Mesenteric fat pad (tissue), 1 donor: ENCODE measurements at places on chromosomes 13 and 19. TPM values are rescaled to one million over a fixed set of nuclear protein-coding genes. Genes with fewer than 3 reads are reported as not detected.

The SULT2A1 gene
- total RNA-seq: not detected

The C1QTNF9 gene
- 1.0 TPM for total RNA-seq

The KL gene
- 4.4 TPM for total RNA-seq

The CEACAM4 gene
- 6.0 TPM for total RNA-seq

The FXYD3 gene
- total RNA-seq: 1.3 TPM

The KIR2DL1 gene
- total RNA-seq: not detected

The SMIM44 gene
- not detected for total RNA-seq

The LPAR6 gene
- 36.6 TPM for total RNA-seq

The TJP3 gene
- 0.39 TPM for total RNA-seq

The RUBCNL gene
- total RNA-seq: 6.7 TPM

The MAP2K2 gene
- 110 TPM for total RNA-seq

The SDHAF1 gene
- 8.2 TPM for total RNA-seq

The ZNF429 gene
- total RNA-seq: 7.0 TPM

The FGF14 gene
- 3.1 TPM for total RNA-seq

The LMTK3 gene
- total RNA-seq: 0.45 TPM

The PROZ gene
- not detected for total RNA-seq

The SHISA7 gene
- not detected for total RNA-seq

The FCAR gene
- total RNA-seq: 16.3 TPM

The SGCG gene
- total RNA-seq: 2.9 TPM

The RPL18 gene
- total RNA-seq: 876 TPM

The CGB1 gene
- not detected for total RNA-seq

The CEBPA gene
- total RNA-seq: 263 TPM

The JUND gene
- total RNA-seq: 320 TPM

The FAM98C gene
- 11.8 TPM for total RNA-seq

The LGALS7 gene
- not detected for total RNA-seq

The ZNF492 gene
- total RNA-seq: 0.29 TPM

The CD37 gene
- total RNA-seq: 32.1 TPM

The IGFL1 gene
- not detected for total RNA-seq

The CGB2 gene
- total RNA-seq: not detected

The PTH2 gene
- total RNA-seq: not detected

The CPB2 gene
- total RNA-seq: not detected

The KLK15 gene
- not detected for total RNA-seq

The RASIP1 gene
- 34.5 TPM for total RNA-seq

The FBXO27 gene
- total RNA-seq: 21.7 TPM

The CABP5 gene
- not detected for total RNA-seq

The MAN2B1 gene
- 106 TPM for total RNA-seq

The KXD1 gene
- 90.9 TPM for total RNA-seq

The STOML3 gene
- not detected for total RNA-seq

The PLEKHA4 gene
- 44.9 TPM for total RNA-seq

The ZNF865 gene
- 12.0 TPM for total RNA-seq

The ZNF69 gene
- total RNA-seq: 6.4 TPM

The FAM83E gene
- total RNA-seq: 0.71 TPM

The ZC3H13 gene
- total RNA-seq: 44.1 TPM

The NKPD1 gene
- total RNA-seq: not detected

The KLK4 gene
- total RNA-seq: not detected

The KASH5 gene
- total RNA-seq: not detected
